Cardiac muscle cell (in vitro differentiated cells and primary cell): ENCODE measurements at places on chromosomes 3 and 15.

DNA sequence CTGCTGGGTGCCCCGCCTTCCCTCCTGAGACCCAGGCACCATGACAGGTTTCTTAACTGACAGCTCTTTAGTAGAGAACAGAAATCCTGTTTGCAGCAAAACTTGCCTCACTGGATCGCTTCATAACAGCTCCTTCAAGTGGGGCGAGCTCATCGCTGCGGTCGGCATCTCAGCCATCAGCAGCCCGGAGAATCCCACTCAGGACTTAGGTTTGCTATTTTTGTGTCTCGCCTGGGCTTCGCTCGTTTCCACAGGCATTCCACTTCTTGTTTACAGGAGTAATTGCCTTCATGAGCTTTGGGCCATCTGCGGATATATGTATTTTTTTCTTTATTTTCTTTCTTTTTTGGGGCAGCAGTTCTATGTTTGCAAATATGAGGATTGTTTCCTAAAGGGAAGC is 15.7 kb downstream of the KLF13 start:
- no peak for DNase-seq

- DNase-seq, result no peak
Measured at GRCh38 chr15:60396560-60396957, 1.2 kb downstream of the ANXA2 start.

GRCh38 chr3:170437696-170438407 is 19.2 kb downstream of the CLDN11 start:
- no peak for DNase-seq

- no peak for DNase-seq
Measured at GRCh38 chr3:11619946-11620652, 23.6 kb downstream of the VGLL4 start.

- no peak for DNase-seq
Measured at GRCh38 chr15:80066912-80067311, 7.4 kb downstream of the ZFAND6 start.

DNA sequence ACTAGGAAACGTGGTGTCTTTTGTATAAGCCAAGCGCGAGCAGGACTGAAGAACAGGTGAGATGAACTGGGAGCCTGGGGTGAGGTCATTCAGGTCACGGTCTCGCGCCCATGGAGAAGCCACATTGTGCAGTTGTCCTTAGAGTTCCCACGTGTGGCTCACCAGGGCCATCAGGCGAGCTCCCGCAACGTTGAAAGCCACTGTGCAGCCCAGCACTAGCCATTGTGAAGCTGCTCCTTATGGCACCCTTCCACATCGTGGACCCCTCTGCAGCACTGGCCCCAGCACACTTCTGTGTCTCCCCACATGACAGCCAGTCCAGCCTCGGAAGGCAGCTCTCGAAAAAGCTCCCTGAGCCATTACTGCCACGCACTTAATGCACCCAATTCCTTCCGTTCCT is 7.6 kb upstream of the APBA2 start:
- DNase-seq, result no peak

DNA sequence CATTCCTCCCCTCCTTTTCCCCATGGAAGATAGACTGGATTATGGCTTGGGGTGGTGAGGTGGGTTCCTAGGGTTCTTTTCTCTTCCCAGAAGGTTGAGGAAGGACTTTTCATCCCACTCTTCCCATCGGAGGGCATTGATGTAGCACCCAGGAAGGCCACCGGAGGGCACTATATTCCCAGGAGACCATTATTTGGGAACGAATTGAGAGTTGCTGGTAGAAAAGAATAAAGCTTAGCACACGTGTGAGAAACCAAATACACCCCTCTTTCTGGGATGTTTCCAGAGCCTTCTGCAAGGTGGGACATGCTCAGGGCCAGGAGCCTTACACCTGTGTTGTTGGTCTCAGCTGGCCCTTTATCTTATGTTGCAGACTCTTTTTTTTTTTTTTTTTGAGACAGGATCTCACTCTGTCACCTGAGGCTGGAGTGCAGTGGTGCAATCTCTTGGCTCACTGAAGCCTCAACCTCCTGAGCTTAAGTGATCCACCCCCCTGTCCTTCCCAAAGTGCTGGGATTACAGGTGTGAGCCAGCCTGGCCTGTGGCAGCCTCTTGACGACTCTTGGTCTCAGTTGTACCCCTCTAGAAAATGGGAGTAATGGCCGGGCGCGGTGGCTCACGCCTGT is 6.3 kb upstream of the CDC25A start:
- DNase-seq, result peak; percentile 74

- no peak for DNase-seq
Measured at GRCh38 chr3:109899925-109900324, 562.6 kb upstream of the DPPA4 start.

DNA sequence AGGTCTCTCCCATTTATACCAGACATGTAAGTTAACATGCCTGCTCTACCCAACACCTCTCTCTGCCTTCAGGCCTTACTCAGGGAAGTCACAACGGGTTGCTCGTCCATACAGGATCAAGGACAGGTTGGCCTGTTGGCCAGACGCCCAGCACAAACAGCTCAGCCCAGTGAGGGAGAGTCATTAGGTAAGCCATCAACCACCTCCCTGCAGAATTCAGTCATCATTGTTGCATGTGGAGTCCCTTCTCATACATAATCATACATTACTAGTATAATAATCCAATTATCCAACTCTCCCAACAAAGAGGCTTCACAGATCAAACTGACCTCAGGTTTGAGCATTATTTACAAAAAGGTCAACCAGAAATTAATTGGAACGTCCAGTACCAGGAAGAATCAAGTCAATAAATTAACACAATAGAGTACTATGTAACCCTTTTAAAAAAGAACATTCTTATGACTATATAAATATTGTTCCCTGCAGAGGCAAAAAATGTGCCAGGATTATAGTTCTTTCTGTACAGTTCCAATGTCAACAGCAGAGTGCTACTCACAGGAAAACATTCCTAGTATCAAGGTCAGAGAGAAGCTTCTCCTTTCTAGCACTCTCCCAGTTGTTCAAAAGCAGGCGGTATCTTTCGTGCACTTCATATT is 33.2 kb downstream of the HOMER2 start:
- no peak for DNase-seq
